ENCODE measurements at places on chromosomes 12 and 14.

DNA sequence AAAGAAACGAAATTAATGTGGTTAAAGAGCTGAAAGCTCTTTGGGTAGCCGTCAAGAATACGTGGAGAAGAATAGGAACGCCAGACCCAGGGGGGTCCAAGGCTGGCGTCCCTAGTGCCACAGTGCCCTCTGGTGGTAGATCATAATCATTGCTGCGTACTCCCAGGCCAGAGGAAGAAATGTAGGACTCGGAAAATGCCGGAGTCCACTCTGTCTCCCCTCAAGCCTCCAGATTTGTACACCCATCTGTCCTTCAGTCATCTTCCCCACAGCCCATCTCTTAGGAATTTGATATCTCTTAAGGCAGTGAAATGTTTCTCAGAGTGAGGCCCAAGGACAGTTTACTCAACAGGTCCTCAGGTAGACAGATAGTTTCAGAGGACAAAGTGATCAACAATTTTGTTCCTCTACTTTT is 25.4 kb upstream of the PLEKHG6 start:
- peak; percentile 73 for DNase-seq

DNA sequence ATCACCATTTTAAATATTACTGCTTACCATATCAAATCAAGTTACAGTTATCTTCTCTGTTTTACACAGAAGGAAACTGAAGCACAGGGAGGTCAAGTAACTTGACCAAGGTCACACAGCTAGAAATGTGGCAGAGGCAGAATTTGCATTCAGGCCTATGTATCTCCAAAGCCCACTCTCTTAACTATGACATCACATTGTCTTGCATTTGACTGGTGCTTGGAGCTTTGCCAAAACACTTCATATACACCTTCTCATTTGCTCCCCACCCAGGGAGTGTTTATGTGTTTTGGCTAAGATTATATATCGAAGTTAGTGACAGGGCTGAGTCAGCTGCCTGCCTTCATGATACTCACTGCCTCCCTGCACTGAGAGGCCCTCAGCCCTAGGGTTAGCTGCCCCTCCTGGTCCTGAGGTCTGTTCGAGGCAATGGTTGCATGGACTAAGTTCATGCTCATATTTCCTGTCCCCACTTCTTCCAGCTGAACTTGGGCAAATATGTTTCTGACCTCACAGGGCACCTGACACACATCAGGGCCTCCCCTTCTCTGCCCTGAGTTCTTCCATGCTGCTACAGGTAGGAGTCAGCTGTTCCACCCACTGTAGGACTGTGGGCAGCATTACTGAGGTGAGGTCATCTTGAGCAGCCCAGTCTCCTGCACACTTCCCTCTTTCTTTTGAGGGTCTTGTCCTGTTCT is 1.8 kb downstream of the GALNT6 start:
- DNase-seq: no peak

DNA sequence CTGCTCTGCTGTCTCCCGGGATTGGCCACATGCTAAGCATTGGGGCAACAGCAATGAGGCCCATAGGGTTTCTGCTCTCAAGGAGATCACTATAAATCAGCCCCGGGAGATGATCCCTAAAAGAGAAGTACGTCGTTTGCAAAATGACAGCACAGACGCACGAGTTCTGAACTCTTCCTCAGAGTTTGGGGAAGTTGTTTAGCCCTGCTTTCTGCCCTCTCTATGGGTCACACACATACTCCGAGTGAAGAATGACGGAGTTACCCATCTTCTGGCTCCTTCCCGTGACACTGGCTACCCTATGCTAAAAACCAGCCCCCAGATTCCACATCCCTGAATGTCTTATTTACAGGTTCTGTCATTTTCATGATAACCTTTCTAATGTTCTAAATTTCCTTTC is 258.0 kb upstream of the PLEKHG7 start:
- no peak for DNase-seq

DNA sequence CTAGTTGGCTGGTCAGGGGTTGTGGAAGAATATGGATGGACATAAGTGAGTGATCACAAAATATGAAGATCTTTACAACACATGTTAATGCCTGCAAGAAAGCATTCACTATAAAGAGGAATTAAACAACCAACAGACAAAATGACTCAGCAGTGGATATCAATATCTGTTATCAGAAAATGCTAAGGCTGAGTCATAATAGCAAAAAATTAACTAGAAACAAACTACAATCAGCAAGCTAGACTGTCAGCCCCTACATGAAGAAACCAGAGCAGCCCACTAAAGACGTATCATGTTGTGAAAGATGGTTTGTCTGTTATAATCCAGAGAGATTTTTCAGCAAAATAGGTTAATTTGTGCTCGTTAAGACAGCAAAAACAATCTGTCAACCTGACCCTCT is 472.9 kb downstream of the NELL2 start:
- no peak for DNase-seq

DNA sequence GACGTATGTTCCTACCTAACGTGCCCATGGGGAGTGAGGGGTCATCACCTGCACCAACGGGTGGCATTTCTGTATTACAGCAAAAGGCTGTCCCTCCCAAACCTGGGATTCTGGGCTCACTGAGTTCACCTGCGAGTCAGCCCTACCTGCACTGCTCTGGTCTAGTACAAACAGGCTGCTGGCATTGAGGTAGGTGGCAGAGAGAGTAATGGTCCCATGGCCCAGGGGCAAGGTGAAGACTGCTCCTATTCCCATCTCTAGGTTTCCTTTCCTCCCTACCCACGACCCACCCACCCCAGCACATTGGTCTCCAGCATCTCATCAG is 421 bp downstream of the SUOX start:
- no peak for DNase-seq

DNA sequence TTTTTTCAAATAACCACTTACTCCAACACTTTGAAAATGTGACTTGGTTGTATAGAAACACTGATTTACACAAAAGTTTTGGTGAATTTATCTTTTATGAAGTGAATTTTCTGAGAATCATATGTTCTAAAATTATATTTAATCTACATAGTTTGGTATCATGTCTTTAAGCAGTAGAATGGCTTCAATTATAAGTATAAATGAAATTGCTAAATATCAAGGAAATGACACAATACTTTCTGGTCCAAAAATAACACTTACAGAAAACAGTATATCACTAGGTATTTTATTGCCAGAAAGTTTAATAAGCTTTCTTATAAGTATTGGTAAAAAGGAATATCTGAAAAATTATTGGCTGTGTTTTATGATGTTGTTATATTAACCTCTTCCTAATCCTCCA is 90.9 kb downstream of the SRGAP1 start:
- no peak for DNase-seq
